ENCODE measurements at places on chromosomes 7 and 10.

- peak; percentile 50 for DNase-seq
Observed at GRCh38 chr10:16950656-16951601, 133.7 kb upstream of the RSU1 start.

GRCh38 chr10:78906734-78907390, 161.9 kb upstream of the ZMIZ1 start:
- no peak for DNase-seq

DNA sequence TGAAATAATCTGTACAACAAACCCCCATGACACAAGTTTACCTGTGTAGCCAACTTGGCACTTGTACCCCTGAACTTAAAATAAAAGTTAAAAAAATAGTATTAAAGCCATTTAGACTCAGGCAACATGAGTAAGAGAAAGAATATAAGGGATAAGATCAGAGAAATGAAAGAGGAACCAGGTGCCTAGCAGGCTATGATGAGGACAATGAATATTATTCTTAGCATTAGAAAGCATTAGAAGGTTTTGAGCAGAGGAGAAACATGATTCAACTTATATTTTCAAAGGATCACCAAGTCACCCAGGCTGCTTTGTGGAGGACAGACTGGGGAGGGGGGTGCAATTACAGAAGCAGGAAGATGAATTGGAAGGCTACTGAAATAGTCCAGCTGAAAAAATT, 48.1 kb upstream of the TES start:
- no peak for DNase-seq

DNA sequence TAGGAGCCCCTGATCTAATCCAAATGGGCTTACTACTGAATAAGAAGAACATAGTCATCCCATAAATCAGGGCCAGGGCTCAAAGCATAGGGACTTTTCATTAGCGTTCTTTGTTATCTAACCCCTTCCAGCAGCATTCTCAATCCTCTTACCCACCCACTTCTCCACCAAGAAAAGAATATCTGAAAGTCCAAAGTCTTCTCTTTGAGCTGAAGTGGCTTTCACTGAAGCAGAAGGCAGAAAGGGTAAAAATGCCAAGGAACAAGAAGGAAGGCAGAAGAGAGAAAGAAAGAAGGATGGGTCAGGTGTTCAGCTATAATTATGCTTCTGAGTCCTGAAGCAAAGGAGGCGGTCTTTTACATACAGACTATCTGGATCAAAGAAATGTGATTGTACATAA, 10.2 kb downstream of the TRPV5 start:
- no peak for DNase-seq

- no peak for DNase-seq
Observed at GRCh38 chr10:75450075-75450445, 18.6 kb downstream of the LRMDA start.

DNA sequence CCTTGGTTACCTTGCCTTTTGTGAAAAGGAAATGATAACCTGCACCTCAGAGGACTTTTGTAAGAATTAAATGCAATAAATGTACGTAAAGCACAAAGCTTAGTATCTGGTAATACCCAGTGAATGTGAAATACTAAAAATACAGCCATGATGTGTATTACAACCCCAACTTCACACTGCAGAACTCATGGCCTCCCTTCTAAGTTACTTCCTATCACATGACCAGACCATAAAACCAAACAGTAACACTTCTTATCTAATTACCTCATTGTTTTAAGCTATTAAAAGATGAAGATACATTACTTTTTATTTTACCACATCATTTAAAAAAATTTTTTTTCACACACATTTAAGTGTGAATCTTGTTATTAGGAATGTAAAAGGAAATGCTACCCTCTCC, 29.0 kb downstream of the VPS41 start:
- no peak for DNase-seq

DNA sequence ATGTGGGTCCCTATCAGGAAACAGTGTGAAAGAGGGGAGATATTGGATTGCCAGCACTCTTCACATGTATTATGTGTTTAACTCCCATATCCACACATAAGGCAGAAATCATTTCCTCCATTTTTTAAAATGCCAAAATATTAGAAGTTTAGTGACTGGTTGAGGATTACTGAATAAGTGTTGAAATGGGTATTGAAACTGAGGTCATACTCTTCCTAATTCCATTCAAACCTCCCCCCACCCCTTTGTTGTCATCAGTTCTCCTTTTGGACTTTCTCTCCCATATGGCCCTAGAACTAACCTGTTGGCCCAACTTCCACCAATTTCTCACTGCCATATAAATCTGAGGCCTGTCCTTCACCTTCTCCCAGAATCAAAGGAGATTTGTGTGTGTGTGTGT, 81.6 kb downstream of the EVX1 start:
- DNase-seq = no peak

- peak; percentile 76 for DNase-seq
Observed at GRCh38 chr7:37916673-37917660, at the start of gene SFRP4. TSS of gene SFRP4 (minus strand) at chr7:37916817. CDS start at chr7:37916537, 280 bp downstream.

DNA sequence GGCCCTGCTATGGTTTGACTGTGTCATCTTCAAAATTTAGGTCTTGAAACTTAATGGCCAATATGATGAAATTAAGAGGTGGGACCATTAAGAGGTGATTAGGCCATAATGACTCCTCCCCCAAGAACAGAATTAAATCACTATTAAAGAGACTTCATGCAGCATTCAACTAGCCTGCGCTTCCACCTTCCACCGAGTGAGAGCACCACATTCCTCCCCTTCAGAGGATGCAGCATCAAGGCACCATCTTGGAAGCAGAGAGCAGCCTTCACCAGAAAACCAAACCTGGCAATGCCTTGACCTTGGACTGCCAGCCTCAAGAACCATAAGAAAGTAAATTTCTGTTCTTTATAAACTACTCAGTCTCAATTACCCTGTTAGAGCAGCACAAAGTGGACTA, 371.1 kb upstream of the NFE2L3 start:
- no peak for DNase-seq

GRCh38 chr7:17709127-17709526, 231.2 kb downstream of the SNX13 start:
- DNase-seq = no peak

- no peak for DNase-seq
Observed at GRCh38 chr10:21234761-21235160, 290.7 kb downstream of the SKIDA1 start.

DNA sequence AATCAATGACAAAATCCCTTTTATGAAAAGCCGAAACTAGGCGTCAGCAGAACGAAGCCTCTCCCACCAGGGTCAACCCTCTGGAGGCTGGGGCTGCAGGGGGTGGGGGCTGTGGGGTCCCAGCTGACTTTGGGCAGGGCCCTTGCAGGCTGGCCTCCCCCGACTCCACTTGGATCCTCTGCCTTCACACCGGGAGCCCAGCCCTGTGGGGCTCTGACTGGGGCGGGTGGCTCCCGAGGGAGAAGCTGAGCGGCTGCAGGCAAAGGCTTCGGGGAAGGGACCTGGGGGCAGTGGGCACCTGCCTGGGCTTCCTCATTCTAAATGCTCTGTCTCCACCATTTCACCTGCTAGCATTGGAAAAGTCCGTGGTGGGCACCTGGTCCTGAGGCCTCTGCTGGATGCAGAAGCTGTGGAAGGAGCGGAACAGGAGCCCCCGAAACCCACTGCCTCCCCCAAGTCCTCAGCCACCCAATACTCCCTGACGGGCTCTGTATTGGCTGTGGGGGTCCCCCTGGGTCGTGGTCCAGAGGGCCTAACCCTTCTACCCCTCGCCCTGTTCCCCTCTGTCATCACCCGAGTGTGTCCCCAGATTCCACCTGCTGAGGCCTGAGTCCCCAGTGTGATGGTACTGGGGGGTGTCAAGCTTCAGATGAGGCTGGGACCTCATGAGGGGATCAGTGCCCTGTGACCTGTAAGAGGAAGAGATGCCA, 108.6 kb downstream of the DNAJB6 start:
- no peak for DNase-seq

- DNase-seq = no peak
Observed at GRCh38 chr10:112628951-112629609, 182.1 kb downstream of the VTI1A start.

GRCh38 chr10:58773341-58773740, 260.7 kb downstream of the BICC1 start:
- DNase-seq = no peak

DNA sequence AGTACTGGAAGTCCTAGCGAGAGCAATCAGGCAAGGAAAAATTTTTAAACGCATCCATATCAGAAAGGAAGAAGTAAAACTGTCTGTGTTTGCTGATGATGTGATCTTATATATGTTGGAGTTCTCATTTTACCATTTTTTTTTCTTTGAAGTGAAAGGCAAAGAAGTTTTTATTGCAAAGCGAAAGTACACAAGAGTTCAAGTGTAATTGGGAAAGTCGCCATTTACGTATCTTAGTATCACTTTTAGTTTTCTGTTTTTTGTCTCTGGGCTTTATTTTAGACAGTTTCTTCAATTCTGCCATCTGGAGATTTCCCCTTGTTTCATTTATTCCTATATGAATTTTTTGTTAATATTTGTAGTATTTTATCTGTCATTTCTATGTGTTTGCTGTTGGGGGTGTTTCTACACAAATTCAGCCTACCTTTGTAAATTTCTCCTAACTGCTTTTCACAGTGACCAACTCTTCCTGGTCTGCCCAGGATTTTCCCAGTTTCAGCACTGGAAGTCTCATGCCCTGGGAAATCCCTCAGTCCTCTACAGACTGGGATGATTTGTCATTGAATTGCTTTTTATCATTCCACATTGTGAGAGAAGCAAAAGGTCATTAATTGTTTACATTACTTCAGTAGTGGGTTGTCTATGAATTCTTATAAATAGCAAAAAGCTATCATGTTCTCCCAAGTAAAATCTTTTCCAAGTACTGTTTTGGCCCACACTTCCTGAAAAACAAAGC, 23.2 kb downstream of the BET1 start:
- no peak for DNase-seq

- no peak for DNase-seq
Observed at GRCh38 chr10:119333146-119333792, 125.9 kb downstream of the GRK5 start.

GRCh38 chr7:116447436-116447835, 52.1 kb upstream of the CAV2 start:
- DNase-seq = no peak

GRCh38 chr7:108088729-108089128, 41.4 kb downstream of the LAMB4 start:
- DNase-seq = no peak

DNA sequence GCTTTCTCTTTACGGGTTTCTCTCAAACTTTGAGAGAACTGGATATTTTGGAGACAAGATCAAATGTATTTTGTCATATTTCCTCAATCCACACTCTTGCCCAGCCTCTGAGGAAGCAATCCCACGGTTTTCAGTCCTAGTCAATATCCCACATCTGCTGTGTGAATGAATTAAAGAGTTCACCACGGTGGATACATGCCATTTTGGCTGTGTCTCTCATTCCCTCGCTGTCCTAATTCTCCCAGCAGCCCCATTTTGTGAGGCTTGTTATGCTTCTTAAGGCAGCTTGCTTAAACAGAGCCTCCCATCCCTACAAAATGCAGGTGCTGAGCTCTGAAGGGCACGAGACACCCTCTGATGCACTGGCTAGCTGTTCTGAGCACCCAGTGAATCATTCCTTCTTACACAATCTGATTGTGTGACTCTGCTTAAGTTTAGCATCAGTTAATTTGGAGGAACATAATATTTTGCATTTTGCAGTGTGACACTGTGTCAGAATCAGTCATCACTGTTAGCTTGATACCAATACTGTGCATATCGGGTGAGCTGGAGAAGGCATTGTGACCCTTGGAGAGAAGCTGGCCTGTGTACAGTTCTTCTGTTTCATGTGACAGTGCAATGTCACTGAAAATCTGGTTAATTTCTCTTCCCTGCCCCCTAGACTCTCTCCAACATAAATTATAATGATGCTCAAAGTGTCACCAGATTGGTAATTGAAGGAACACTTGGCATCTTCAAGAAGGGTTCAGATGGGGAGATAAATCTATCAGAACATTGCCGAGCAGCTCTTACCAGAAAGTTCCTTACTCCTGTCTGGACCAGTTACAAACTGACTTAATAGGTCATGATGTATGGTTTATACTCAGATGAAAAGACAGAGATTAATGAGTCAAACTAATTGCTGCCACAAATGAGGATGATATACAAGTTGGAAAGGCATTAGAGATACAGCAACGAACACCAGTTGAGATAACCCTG, 103.7 kb upstream of the AOAH start:
- DNase-seq = no peak

DNA sequence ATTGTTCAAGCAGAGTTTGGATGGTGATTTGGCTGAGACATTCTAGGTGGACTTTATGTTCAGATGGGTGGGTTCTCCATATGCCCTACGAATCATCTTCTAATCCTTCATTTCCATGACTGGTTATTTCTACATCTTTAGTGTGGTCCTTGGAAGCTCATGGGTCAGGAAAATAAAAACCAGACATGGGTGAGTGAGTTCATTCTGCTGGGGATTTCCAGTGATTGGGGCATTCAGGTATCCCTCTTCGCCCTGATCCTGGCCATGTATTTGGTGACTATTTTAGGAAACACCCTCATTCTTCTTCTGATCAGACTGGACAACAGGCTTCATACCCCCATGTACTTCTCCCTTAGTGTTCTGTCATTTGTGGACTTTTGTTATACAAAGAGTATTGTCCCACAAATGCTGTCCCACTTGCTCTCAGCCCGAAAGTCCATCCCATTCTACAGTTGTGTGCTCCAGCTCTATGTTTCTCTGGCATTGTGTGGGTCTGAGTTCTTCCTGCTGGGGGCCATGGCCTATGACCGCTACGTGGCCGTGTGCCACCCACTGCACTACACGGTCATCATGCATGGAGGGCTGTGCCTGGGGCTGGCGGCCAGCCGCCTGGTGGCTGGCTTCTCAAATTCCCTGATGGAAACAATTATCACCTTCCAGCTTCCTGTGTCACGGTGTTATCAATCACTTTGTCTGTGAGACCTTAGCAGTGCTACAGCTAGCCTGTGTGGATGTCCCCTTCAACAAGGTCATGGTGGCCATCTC, 19.2 kb upstream of the OR6B1 start:
- DNase-seq = no peak

GRCh38 chr10:8375137-8375536, 320.6 kb downstream of the GATA3 start:
- DNase-seq = no peak

- no peak for DNase-seq
Observed at GRCh38 chr10:17671307-17671706, 27.4 kb downstream of the STAM start.

GRCh38 chr7:120725376-120726039, 132.4 kb downstream of the TSPAN12 start:
- DNase-seq = peak; percentile 69

DNA sequence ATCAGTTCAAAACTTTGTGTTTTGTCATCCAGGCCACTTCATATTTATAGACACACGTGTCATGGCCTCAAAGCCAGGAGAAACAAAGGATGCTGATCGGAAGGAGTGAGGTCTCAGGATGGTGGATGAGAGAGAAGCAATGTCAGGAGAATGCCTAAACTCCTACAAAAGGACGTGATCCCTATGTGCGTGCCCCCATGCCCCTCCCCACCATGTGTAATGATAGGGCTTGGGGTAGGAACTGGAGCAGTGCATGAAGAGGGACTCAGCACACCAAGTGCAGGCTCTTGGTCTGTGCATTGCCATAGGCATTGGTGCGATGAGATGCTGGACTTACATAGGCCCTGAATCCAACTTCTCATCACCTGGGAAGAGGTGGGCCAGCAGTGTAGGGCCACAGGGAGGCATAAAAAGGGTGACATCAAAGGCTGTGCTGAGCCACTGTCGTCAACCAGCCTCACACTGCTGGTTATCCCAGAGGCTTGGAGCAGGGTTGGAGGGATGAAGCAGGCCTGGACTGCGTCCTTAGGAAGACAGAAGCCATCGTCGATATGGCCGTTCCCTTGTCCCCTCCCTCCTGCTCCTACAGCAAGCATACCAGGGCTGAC, 46.9 kb upstream of the GDF10 start:
- DNase-seq = no peak

- no peak for DNase-seq
Observed at GRCh38 chr10:74113546-74113945, 37.1 kb downstream of the AP3M1 start.

GRCh38 chr10:110845756-110846620, 25.7 kb upstream of the PDCD4 start:
- peak; percentile 72 for DNase-seq
